WTC11 (cell line): ENCODE measurements at places on chromosomes 13 and 19. TPM values are rescaled to one million over a fixed set of nuclear protein-coding genes. Genes with fewer than 3 reads are reported as not detected.

TMEM161A gene
- 46.0 to 53.4 TPM (median 51.8 TPM) in 3 replicates for total RNA-seq

GRCh38 chr19:290372-291005, 714 bp downstream of the PLPP2 start:
- H3K27me3 ChIP-seq = peaks cover 13% of the 10 kb centered on the region
- peak overlapping the region; percentile 100 for H3K27ac ChIP-seq
- H3K36me3 ChIP-seq = peaks cover 13% of the 10 kb centered on the region
- DNase-seq = peak; percentile 92
- peaks cover 40% of the 10 kb centered on the region for H3K4me1 ChIP-seq

DNA sequence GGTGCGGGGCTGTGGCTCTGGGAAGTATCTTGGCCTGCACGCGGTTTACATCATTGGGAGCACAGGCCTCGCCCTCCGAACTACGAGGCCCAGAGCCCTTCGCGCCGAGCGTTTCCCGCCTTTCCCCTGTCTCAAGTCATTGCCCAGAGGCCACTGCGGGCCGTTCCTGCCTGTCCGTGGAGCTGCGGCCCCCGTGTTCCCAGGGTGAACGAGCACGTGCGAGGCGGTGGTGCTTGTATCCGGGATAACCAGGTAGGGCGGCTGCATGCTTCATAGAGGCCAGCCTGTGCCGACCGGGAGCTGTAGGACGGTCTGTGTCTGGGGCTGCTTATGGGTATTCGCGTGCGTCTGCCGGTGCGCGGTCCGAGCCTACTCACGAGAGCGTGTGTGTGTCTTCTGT, 32.5 kb downstream of the ZNF527 start:
- no peak overlapping the region for H3K4me3 ChIP-seq
- no peak overlapping the region for H3K27ac ChIP-seq
- peaks cover 11% of the 10 kb centered on the region for H3K27me3 ChIP-seq
- H3K36me3 ChIP-seq = peaks cover 52% of the 10 kb centered on the region

DNA sequence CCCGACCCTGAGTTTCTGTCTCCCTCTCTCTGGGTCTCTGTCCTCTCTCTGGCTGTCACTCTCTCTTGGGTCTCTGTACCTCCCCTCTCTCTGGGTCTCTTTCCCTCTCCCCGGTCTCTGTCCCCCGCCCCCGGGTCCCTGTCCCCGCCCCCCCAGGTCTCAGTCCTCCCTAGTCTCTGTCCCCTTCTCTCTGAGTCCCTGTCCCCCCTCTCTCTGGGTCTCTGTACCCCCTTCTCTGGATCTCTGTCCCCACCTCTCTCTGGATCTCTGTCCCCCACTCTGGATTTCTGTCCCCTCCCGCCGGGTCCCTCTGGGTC, 2.3 kb upstream of the FTL start:
- H3K4me3 ChIP-seq = no peak overlapping the region
- no peak overlapping the region for H3K27ac ChIP-seq
- H3K4me1 ChIP-seq = peaks cover 33% of the 10 kb centered on the region
- peaks cover 41% of the 10 kb centered on the region for H3K36me3 ChIP-seq
- DNase-seq = no peak

DNA sequence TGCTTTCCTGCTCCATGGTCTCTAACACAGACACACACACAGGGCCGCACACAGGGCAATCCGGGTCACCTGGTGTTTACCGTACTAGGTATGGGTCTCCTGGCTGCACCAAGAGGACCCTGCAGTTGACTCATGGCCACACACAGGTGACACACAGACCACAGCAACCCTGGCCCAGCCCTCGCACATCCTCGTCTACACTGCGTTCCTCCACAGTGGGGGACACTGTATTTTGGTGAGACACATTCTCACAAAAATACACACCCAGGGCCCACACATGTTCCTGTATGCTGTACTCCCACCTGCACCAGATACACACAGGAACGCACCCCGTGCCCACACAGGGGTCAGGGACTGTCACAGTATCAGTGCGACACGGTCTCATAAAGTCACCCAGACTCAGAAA, 12.8 kb downstream of the PDE4A start:
- no peaks in the 10 kb centered on the region for H3K36me3 ChIP-seq
- peaks cover 16% of the 10 kb centered on the region for H3K4me1 ChIP-seq
- peaks cover 53% of the 10 kb centered on the region for H3K27me3 ChIP-seq
- no peak for DNase-seq
- peak overlapping the region; percentile 5; the same call in 1 of the 2 replicates for H3K27ac ChIP-seq

GRCh38 chr13:79290595-79291244, 115.3 kb downstream of the RBM26 start:
- H3K4me1 ChIP-seq = peaks cover 39% of the 10 kb centered on the region
- H3K27me3 ChIP-seq = no peaks in the 10 kb centered on the region
- H3K27ac ChIP-seq = peak overlapping the region; percentile 58

GRCh38 chr19:42201489-42202289, 15.8 kb downstream of the DEDD2 start:
- H3K4me3 ChIP-seq = no peak overlapping the region
- no peaks in the 10 kb centered on the region; the same call in 1 of the 2 replicates for H3K27me3 ChIP-seq

DNA sequence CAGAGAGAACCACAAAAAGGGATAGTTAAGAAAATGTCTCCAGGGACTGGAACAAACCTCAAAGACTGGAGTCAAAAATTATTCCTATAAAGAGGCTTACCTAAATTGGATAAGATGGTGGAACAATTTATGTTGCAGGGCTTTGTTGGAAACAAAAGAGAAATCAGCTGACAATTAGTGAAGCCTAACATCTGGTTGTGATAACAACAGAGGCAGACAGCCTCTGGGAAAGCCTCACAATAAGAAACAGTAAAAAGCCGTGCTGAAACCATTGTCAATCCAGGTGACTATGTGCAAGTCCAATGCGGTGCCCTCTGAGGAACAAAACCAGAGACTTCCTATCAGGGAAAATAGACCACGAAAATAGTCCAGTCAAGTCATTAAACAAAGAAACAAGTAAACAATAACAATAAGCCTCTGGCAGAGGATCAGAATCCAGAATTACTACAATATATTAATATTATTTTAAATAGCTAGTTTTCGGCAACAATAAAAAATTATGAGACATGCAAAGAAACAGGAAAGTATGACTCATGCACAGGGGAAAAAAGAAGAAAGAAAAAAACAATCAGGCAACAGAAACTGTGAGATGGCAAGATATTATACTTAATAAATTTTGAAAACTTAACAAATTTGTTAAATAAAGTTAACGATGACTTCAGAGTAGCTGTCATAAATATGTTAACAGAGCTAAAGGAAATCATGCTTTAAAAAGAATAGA, 99.7 kb upstream of the RXFP2 start:
- peaks cover 7% of the 10 kb centered on the region for H3K27me3 ChIP-seq
- no peak overlapping the region for H3K27ac ChIP-seq
- H3K36me3 ChIP-seq = peaks cover 60% of the 10 kb centered on the region
- H3K4me1 ChIP-seq = peaks cover 6% of the 10 kb centered on the region; the same call in 1 of the 2 replicates
- DNase-seq = no peak

DNA sequence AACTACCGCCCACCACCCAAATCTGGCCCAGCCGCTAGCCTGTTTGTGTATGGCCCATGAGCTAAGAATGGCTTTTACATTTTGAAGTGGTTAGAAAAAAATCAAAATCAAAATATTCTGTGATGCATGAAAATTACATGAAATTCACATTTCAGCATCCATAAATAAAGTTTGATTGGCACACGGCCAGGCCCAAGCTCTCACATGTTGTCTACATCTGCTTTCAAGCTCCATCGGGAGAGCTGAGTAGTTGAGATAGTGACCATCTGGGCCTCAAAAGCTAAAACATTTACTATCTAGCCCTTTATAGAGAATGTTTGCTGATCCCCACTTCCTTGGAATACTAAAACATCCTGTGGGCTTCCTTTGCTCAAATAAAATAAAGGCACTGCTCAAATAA, 14.5 kb downstream of the RFX2 start:
- no peak overlapping the region for H3K4me3 ChIP-seq
- H3K36me3 ChIP-seq = no peaks in the 10 kb centered on the region
- peaks cover 25% of the 10 kb centered on the region for H3K27me3 ChIP-seq
- H3K27ac ChIP-seq = no peak overlapping the region
- DNase-seq = no peak
- peaks cover 24% of the 10 kb centered on the region for H3K4me1 ChIP-seq

DNA sequence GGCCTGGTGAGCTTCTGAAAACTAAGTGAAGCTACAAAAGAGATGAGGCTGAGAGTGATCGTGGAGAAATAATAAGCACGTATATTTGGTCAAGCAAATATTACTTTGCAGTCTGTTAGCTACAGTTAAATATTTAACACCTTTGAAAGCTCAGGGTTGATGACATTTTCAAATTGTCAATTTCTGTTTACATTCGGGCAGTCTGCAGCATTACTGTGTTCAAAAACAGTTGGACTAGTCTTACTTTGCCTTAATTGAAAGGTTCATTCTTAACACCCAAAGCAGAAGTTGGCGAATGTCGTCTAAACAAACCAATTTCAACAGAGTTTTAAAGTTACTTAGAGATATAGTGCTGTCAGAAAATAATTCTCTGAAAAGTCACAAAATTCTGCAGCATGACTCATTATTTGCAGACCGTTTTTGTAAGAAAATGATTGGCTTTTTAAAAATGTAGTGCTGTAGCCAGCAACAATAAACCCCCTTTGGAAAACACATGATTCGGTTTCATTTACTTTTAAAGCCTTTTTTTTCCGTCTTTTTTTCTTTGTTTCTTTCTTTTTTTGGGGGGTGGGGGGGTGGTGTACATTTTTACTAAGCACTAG, 549.0 kb downstream of the GPC6 start:
- H3K4me3 ChIP-seq = no peak overlapping the region
- no peak for DNase-seq
- H3K27ac ChIP-seq = no peak overlapping the region
- no peaks in the 10 kb centered on the region for H3K27me3 ChIP-seq
- H3K4me1 ChIP-seq = peaks cover 22% of the 10 kb centered on the region
- no peaks in the 10 kb centered on the region for H3K36me3 ChIP-seq

- H3K27ac ChIP-seq = no peak overlapping the region
- no peaks in the 10 kb centered on the region for H3K4me1 ChIP-seq
- H3K27me3 ChIP-seq = peaks cover 14% of the 10 kb centered on the region
- H3K36me3 ChIP-seq = no peaks in the 10 kb centered on the region
- H3K4me3 ChIP-seq = no peak overlapping the region
Measured at GRCh38 chr19:47343194-47343802, 5.8 kb upstream of the DHX34 start.

DNA sequence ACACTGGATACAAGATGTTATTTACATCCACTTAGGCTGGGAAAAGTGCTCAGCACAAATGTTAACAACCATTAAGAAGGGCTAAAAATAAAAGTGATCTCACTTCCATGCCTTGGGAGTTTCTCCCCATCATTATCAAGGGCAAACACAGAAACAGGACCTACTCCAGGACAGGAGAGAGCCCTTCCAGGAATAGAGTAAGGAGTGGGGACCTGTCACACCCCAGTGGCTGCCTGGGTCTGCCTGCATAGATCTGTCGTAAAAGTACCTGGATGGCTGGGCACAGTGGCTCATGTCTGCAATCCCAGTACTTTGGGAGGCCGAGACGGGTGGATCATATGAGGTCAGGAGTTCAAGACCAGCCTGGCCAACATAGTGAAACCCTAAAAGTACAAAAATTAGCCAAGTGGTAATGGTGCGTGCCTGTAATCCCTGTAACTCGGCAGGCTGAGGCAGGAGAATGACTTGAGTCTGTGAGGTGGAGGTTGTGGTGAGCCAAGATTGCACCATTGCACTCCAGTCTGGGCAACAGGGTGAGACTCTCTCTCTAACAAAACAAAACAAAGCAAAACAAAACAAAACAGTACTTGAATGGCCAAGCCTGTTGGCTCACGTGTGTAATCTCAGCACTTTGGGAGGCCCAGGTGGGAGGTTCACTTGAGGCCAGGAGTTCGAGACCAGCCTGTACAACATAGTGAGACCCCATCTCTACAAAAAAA, 5.6 kb downstream of the ATP8A2 start:
- H3K27me3 ChIP-seq = peaks cover 24% of the 10 kb centered on the region
- no peak for DNase-seq
- peaks cover 40% of the 10 kb centered on the region for H3K4me1 ChIP-seq
- no peak overlapping the region for H3K4me3 ChIP-seq
- H3K27ac ChIP-seq = no peak overlapping the region

GRCh38 chr19:1522838-1523237, 1.0 kb upstream of the PLK5 start:
- H3K27ac ChIP-seq = no peak overlapping the region

- H3K36me3 ChIP-seq = peaks cover 28% of the 10 kb centered on the region
- no peak for DNase-seq
- H3K4me1 ChIP-seq = peaks cover 47% of the 10 kb centered on the region
- peak overlapping the region; percentile 24; the same call in 1 of the 2 replicates for H3K27ac ChIP-seq
Measured at GRCh38 chr19:55345818-55346724, 6.4 kb downstream of the KMT5C start.

- no peaks in the 10 kb centered on the region for H3K27me3 ChIP-seq
- no peak for DNase-seq
- H3K4me1 ChIP-seq = peaks cover 7% of the 10 kb centered on the region
- peak within 1 kb of the TSS; percentile 81 for H3K4me3 ChIP-seq
Measured at GRCh38 chr19:18521692-18522123, at the start of gene ELL. ELL (minus strand) TSS chr19:18522070; CDS start chr19:18522055, 15 bp downstream.
